ENCODE measurements at places on chromosomes 1 and 21.

GRCh38 chr1:247112479-247112781 lies 8.3 kb upstream of the ZNF669 start:
- DNase-seq: no peak

DNA sequence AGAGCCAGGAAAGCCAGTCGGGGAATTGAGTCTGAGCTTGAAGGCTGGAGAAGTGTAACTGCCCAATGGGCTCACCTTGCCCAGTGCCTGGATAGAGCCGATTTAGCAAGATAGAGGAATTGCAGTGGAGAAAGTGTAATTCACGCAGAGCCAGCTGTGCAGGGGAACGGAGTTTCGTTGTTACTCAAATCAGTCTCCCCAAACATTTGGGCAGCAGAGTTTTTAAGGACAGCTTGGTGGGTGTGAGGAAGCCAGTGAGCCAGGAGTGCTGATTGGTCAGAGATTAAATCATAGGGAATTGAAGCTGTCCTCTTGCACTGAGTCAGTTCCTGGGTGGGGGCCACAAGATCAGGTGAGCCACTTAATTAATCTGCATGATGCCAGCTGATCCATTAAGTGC lies 28.4 kb upstream of the NLRP3 start:
- no peak for DNase-seq

DNA sequence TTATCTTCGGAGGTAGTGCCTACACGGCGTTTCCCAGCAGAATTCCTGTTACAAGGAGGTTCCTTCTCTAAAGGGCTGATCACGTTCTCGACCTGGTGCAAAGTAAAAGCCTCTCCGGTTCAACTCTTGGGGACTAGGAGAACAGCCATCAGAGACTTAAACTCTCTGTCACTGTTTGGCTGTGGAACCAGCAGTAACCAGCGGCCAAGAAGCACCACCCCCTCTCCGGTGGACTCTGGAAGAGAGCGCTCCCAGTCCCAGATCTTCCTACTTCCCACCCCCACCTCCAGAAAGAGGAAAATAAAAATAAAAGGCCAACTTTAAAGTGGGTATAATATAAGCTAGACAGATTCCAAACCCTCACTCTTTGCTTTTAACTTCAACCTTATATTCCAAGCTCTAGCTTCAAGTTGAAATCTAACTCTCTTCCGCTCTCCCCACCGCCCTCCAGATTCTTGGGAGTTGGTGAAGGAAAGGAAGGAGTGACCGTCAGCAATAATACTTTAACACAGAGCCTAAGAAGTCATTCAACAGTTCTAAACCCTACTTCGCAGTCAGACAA lies 2.9 kb downstream of the BRINP3 start:
- DNase-seq: no peak

DNA sequence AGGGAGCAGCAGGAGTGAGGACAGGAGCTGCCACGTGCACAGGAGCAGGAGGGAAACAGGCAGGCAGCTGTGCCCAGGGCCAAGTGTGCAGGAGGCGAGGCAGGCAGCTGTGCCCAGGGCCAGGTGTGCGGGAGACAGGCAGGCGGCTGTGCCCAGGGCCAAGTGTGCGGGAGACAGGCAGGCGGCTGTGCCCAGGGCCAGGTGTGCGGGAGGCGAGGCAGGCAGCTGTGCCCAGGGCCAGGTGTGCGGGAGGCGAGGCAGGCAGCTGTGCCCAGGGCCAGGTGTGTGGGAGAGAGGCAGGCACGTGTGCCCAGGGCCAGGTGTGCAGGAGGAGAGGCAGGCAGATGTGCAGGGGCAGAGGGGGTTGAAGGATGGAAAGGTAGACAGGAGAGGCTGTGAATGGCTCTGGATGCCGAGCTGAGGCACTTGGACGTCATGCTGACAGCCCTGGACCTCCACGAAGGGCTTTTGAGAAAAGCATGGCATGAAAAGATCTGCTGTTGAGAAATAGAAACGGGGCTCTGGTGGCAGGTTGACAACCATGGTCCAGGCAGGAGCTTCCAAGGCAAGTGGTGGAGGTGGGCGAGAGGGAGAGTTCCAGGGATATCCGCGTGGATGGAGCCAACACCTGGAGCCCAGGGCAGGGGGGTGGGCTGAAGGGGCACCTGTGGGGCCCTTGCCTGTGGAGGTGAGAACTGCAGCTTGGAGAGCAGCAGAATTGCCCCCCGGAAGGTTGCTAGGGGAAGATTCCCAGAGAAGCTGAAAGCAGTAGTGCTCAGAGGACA lies 19.1 kb upstream of the NPHP4 start:
- no peak for DNase-seq

Data from HepG2 (cell line).